ENCODE measurements at places on chromosomes 3 and 15.
A peak's percentile ranks its signal among the peaks of the same experiment; 100 is the strongest.

GRCh38 chr3:46695962-46696894 lies 2.7 kb upstream of the ALS2CL start:
- no peaks in the 10 kb centered on the region for H3K36me3 ChIP-seq
- H3K27me3 ChIP-seq = peaks cover 10% of the 10 kb centered on the region
- no peak overlapping the region for H3K27ac ChIP-seq
- H3K4me3 ChIP-seq = no peak overlapping the region

DNA sequence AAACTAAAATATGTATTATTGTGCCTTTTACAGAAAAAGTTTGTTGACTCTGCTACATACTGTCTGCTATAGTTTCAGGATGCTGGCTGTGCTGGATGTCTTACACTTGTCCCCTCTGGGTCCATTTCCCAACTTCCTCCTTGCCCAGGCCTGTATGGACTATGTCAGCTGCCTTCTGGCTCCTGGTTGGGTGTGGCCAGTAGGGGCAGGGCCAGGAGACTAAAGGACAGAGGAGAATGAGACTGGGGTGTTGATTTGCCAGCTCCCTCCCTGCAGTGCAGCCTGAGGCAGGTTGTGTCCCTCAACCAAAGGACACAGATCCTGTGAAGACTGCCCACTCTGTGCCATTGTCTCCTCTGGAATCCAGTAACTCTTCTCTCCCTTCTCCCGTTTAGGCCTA lies 90.6 kb upstream of the UBE2E2 start:
- H3K4me1 ChIP-seq = peaks cover 8% of the 10 kb centered on the region
- no peaks in the 10 kb centered on the region for H3K36me3 ChIP-seq
- H3K4me3 ChIP-seq = no peak overlapping the region
- H3K27me3 ChIP-seq = peaks cover 8% of the 10 kb centered on the region
- H3K27ac ChIP-seq = no peak overlapping the region

DNA sequence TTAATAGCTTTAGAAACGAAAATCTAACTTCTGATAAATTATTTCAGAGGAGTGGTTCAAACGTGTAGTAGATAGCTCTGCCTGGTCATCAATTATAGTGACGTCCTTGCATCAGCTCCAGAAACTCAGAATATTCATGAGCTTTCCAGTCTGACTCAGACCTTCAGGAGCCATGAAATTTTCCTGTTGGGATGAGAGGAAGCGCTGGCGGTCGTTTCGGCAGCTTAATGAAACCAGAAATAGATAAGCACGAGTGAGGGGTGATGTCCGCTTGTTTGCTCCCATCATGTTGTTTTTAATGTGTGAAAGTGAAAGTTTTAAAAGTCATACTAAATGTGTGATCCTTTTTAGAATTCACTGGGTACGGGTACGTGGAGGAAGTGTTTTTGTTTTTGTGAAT lies 141.1 kb downstream of the PGPEP1L start:
- peak overlapping the region; percentile 85 for H3K27ac ChIP-seq
- peak; percentile 91 for DNase-seq
- no peaks in the 10 kb centered on the region for H3K27me3 ChIP-seq
- peaks cover 8% of the 10 kb centered on the region for H3K4me1 ChIP-seq

GRCh38 chr3:41863024-41863423 lies 98.9 kb downstream of the ULK4 start:
- H3K4me1 ChIP-seq = no peaks in the 10 kb centered on the region
- no peaks in the 10 kb centered on the region for H3K27me3 ChIP-seq
- no peaks in the 10 kb centered on the region for H3K36me3 ChIP-seq
- no peak overlapping the region for H3K4me3 ChIP-seq
- H3K27ac ChIP-seq = no peak overlapping the region

GRCh38 chr3:192445770-192446644 lies 281.3 kb downstream of the FGF12 start:
- no peak overlapping the region for H3K27ac ChIP-seq
- no peak for DNase-seq
- no peak overlapping the region for H3K4me3 ChIP-seq
- no peaks in the 10 kb centered on the region for H3K4me1 ChIP-seq
- H3K36me3 ChIP-seq = no peaks in the 10 kb centered on the region
- peaks cover 8% of the 10 kb centered on the region for H3K27me3 ChIP-seq

DNA sequence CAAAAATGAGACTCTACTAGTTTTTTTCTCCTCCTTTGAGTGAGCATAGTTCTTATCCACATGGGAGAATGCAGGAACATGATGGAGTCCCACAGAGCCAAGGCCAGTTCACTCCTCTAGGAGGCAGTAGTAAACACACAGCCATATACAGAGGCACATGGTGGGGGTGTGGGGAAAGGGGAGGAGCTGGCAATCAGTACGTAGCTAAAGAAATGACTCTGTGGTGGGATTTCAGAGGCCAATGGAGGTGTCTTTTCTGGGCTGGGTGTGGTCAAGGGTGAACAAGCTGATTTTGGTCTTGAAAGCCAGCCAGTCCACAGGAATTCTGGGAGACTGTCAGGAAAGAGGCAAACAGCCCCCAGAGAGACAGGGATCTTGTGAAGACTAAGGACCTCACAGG lies 6.6 kb upstream of the RAB11A start:
- no peak overlapping the region for H3K4me3 ChIP-seq
- no peaks in the 10 kb centered on the region for H3K36me3 ChIP-seq
- H3K4me1 ChIP-seq = no peaks in the 10 kb centered on the region
- DNase-seq = peak; percentile 74

DNA sequence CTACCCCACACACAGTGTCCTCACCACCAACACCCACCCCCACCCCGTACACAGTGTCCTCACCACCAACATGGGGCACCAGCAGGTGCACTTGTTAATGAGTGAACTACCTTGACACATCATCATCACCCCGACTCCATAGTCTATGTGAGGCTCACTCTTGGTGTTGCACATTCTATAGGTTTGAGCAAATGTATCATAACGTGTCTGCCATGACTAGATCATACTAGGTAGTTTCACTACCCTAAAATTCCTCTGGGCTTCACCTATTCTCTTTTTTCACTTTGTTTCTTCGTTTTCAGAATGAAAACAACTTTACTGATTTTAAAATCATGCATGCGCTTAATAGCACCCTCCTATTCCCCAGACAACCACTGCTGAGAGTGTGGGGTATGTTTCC lies 102.6 kb upstream of the SLC6A6 start:
- H3K36me3 ChIP-seq = no peaks in the 10 kb centered on the region
- H3K27ac ChIP-seq = no peak overlapping the region
- H3K27me3 ChIP-seq = peaks cover 10% of the 10 kb centered on the region
- no peak overlapping the region for H3K4me3 ChIP-seq

- H3K4me1 ChIP-seq = no peaks in the 10 kb centered on the region
- H3K4me3 ChIP-seq = no peak overlapping the region
- no peaks in the 10 kb centered on the region for H3K36me3 ChIP-seq
These were observed 39.6 kb downstream of the TMEM266 start for GRCh38 chr15:76099388-76099787.

DNA sequence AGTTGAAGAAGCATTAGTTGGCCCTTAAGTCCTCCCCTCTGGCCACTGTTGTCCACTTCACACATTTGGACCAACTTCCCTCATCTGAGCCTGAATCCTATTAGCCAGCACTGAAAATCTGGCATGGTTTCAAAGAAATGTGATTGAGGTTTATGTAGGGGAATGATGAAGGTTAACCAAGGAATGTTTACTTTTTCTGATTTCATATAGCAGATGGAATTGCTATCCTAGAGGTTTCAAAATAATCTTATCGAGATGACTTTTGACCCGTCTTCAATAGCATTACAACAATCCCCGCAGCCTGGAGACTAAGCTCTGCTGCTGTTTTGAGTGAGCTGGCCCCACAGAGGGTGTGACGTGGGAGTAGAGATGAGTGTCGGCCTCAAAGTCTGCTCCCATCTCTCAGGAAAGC lies 200.8 kb upstream of the IL12A start:
- H3K4me1 ChIP-seq = peaks cover 41% of the 10 kb centered on the region
- DNase-seq = no peak
- H3K27me3 ChIP-seq = no peaks in the 10 kb centered on the region
- H3K36me3 ChIP-seq = peaks cover 4% of the 10 kb centered on the region
- peak overlapping the region; percentile 76 for H3K27ac ChIP-seq
- H3K4me3 ChIP-seq = no peak overlapping the region

Measured in osteoblast (primary cell).